ENCODE measurements at places on chromosomes 7 and 10.

DNA sequence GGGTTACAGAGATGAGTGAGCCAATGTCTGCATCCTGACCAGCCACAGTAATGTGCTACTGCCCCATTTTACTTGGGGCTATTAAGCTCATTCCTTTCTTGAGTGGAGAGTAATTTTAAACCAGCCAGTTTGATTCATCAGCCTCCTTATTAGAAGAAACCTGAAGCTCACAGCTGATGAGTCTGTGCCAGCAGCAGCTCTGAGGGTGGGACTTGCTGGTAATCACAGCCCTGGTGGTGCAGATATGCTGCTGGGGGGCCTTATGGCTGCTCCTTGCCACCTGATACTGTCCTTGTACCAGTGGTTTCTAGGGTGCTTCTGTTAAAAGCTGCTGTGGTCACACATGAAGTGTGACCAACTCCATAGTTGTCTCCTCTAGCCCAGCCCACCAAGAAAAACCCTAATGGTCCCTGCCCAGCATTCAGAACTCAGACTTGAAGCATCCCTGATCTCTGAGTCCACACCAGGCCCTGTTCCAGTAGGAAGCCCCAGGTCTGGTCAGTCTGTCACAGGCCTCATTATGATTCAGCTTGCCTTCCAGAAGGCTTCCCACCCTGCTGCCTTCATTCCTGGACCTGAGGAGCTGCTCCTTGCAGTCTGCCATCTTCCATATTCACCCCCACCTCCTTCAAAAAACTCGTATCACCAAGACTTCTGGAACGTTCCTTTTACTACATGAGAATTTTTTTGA is 28.9 kb upstream of the RBM20 start:
- DNase-seq: no peak

- DNase-seq: no peak
Observed at GRCh38 chr10:128579901-128580300, 453.7 kb upstream of the MKI67 start.

DNA sequence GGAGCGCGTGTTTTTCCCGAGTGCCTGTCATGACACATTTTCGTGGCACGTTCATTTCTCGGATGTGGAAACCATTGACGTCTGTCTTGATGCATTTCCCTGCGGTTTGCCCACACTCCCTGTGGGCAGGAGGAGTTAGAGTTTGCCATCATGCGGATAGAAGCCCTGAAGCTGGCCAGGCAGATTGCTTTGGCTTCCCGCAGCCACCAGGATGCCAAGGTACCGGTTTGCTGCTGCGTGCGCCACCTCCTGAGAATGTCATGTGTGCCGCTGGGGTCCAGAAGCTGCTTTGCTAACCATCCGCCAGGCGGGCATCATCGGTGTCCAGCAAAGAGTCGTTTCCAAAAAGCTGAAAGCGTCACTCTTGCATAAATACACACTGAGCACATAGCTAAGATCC is 40.9 kb upstream of the BTBD16 start:
- no peak for DNase-seq

GRCh38 chr10:124336186-124336585 is 82.5 kb downstream of the OAT start:
- DNase-seq: no peak

- no peak for DNase-seq
Observed at GRCh38 chr10:11663763-11664555, 52.5 kb upstream of the USP6NL start.

GRCh38 chr10:113452146-113452845 is 100.6 kb upstream of the HABP2 start:
- no peak for DNase-seq

GRCh38 chr7:117395743-117396142 is 31.6 kb downstream of the ASZ1 start:
- no peak for DNase-seq

All from stimulated activated CD4-positive, alpha-beta T cell treated with anti-CD3 and anti-CD28 coated beads, Interleukin-4, amount 100 ng/mL, for 1 hour (primary cell).